ENCODE measurements at places on chromosomes 2 and 18. TPM values are rescaled to one million over a fixed set of nuclear protein-coding genes. Genes with fewer than 3 reads are reported as not detected.

- no peaks in the 10 kb centered on the region for H3K36me3 ChIP-seq
- H3K4me1 ChIP-seq, result no peaks in the 10 kb centered on the region
- H3K27me3 ChIP-seq, result peaks cover 7% of the 10 kb centered on the region
- DNase-seq, result no peak
Observed at GRCh38 chr18:48066225-48066652, 135.8 kb upstream of the SMAD2 start.

The SIX3 gene
- 0.48 TPM for total RNA-seq

The TPO gene
- total RNA-seq, result not detected

The NTSR2 gene
- not detected for total RNA-seq

DNA sequence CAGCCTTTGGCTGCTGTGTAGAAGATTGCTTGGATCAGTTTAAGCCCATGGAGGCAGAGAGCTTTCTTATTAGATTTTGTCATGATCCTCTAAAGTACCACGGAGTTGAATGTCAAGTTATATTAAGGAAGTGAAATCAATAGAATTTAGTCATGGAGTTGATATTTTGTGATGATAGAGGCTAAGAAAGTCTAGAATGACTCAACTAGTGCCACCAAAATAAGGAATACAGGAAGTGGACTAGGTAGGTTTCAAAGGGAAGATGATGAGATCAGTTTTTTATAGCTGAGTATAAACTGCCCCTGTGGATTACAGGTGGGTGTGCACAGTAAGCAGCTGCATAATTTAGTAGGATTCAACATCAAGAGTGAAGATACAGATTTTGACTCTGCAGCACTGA lies 25.2 kb downstream of the FBXO36 start:
- DNase-seq, result no peak
- H3K4me3 ChIP-seq, result no peak overlapping the region
- no peaks in the 10 kb centered on the region for H3K4me1 ChIP-seq

GRCh38 chr18:10913919-10914318 lies 235.4 kb downstream of the PIEZO2 start:
- H3K27me3 ChIP-seq, result no peaks in the 10 kb centered on the region
- DNase-seq, result peak; percentile 39
- no peak overlapping the region for H3K4me3 ChIP-seq
- H3K4me1 ChIP-seq, result peaks cover 17% of the 10 kb centered on the region

DNA sequence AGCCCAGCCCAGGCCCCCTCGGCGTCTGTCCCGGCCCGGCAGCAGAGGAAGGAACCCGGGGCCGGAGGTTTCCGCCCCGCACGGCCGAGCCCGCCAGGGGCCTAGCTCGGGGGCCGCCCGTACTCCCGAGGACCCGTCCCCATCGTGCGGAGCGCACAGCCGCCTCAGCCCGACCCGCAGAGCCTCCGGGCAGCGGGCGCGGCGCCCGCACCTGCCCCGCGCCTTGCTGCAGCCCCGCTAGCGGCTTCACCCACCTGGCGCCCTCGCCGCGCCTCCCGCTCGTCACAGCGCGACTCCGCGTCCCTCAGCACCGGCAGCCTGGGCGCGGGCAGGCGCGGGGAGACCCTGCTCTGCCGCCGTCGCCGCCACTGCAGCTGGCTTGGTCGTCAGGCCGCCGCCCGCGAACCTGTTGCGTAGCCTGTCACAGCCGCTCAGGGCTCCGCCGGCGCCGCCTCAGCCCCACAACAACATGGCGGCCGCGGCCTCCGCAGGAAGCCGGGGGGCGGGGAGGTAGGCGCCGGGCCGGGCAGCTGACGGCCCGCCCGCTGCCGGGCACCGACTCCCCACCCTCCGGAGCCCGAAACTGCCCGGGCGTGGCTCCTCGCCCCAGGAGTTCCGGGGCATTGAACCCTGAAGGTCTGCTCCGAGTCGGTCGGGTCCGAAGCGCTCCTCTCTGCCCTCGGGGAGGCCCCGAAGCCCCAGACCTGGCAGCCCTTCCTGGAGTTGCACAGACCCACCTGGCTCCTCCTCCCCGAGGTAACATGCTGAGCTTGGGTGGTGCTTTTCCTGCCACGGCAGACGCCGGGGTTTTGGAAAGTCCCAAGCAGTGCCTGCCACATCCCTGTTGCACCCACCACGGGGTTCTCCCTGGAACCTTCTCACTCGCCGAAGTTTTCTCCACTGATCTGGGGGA lies at the start of gene ITSN2:
TSS of gene ITSN2 (minus strand) at position 487 of the 913 bp plus-strand sequence. CDS start 32,454 bp downstream, outside the sequence.
- peaks cover 7% of the 10 kb centered on the region for H3K4me1 ChIP-seq
- peak within 1 kb of the TSS; percentile 59 for H3K27ac ChIP-seq
- peak; percentile 37 for DNase-seq

DNA sequence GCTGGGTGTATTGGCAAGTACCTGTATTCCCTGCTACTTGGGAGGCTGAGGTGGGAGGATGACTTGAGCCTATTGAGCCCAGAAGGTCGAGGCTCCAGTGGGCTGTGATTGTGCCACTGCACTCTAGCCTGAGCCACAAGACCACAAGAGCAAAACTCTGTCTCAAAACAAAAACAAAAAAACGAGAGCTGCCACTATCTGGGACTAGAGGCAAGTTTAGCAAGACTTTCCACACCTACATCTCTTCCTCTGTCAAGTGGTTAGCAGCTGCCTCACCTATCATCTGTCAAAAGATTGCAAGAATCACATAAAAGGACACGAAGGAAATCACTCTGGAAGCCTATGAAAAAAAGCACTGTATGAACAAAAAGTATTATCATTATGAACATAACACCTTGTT lies 55.2 kb upstream of the RIOK3 start:
- peaks cover 13% of the 10 kb centered on the region for H3K4me1 ChIP-seq
- DNase-seq, result no peak
- no peaks in the 10 kb centered on the region for H3K36me3 ChIP-seq

DNA sequence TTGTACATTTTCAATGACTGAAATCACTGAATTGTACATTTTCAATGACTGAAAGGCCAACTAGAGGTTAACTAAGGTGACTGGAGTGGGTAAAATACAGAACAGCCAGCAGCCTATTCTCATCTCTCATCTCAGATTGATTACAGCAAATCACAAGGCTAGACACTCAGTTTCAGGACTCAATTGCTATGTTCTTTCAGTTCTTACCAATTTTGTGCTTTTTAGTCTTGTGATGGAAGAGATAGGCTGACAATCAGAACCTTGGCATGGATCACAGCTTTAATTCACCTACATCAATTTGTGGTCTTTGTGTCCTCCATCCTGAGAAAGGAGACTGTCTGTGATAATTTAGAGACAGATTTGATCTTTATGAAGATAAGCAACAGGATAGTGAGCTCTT lies 124.7 kb downstream of the GULP1 start:
- no peaks in the 10 kb centered on the region for H3K4me1 ChIP-seq
- no peak overlapping the region for H3K27ac ChIP-seq
- no peaks in the 10 kb centered on the region for H3K27me3 ChIP-seq
- no peak for DNase-seq
- no peak overlapping the region for H3K4me3 ChIP-seq
